ENCODE measurements at places on chromosomes 2 and 18. TPM values are rescaled to one million over a fixed set of nuclear protein-coding genes. Genes with fewer than 3 reads are reported as not detected.

The IL1R2 gene
- 47.7 TPM for total RNA-seq

The SCN9A gene
- total RNA-seq: 3.8 TPM

The GCFC2 gene
- 21.5 TPM for total RNA-seq

The SIGLEC15 gene
- 0.54 TPM for total RNA-seq

The RAB31 gene
- 110 TPM for total RNA-seq

The TEX44 gene
- total RNA-seq: not detected

The UCN gene
- total RNA-seq: not detected

The DTNA gene
- total RNA-seq: 78.4 TPM

The VSNL1 gene
- not detected for total RNA-seq

The MEX3C gene
- total RNA-seq: 19.0 TPM

The VIL1 gene
- total RNA-seq: 3.6 TPM

DNA sequence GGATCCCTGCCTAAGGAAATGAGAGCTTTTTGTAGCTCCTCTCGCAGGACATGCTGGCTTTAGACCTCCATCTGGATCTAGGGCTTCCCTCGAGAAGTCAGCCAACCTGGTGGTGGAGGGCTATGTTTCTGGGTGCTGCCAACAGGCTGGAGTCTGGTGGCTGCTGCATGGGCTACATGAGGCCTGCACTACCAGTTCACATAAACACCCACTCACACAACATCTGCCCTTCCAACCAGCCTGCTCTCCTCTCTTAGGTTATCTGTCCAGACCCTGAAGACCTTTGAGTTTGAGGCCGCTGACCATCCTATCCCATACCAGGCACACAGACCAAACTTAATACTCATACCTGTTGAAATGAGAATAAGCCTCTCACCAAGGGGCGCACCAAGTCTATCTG is 51.4 kb upstream of the SMAD2 start:
- no peak for DNase-seq

- DNase-seq: no peak
These were observed 116.9 kb downstream of the ERBB4 start for GRCh38 chr2:212421556-212422334.

DNA sequence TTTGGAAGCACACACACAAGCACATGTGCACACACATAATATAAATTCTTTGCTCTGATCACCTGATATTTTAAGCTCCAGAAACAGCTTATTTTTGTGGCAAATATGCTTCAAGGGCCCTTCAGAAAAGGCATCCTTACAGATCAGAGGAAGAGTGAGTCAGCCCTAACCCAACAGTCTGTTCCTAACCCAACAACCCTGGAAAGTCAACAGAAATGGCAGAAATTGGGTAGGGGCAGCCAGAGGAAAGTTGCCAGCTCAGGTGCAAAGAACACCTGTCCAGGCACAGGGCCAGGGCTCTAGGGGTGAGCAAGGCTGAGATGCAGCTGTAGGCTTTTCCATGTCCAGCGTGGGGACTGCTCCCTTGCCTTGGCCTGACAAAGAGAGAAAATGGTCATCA is 6.4 kb upstream of the NCKAP5 start:
- no peak for DNase-seq

GRCh38 chr18:63909870-63910269 is 2.1 kb downstream of the SERPINB10 start:
- no peak for DNase-seq

DNA sequence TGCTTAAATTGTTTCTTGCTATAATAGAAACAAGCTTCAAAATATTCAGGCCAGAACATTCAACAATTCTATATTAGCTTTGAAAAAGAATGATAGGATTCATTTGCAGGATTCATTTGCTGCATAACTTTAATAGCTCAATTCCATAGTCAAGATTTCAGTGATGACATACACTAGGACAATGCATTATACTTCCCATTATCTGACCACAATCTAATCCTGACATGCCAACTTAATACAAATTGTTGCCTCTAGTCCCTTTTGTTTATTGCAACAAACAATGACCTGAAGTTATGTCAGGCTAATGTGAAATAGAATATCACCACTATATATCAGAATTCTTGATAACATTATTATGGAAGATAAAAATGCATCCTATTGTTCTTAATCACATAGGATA is 169.4 kb downstream of the DNAH7 start:
- no peak for DNase-seq

GRCh38 chr2:226447338-226448300 is 352.0 kb downstream of the IRS1 start:
- no peak for DNase-seq

- no peak for DNase-seq
These were observed 99.9 kb downstream of the ASXL3 start for GRCh38 chr18:33677891-33678290.

- no peak for DNase-seq
These were observed 140.3 kb downstream of the TRIB2 start for GRCh38 chr2:12856934-12857601.

GRCh38 chr2:38978296-38978903 is 88.7 kb downstream of the ARHGEF33 start:
- no peak for DNase-seq

DNA sequence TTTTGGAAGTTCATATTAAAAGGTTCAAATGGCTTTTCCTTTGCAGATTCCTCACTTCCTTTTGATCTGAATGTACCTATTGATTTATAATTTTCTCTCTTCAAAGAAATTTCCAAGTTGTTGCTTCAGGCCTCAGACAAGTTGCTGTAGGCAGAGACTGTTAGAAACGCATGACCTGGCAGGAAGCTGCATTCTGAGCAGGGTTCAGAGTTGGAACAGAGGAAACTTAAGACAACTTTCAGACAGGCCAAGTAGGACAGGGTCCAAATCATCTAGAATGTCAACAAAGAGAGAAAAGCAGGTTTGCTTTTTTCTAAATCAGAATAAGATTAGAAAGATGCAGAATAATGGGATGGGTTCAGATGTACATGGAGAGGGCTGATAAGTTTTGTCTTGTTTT is 416.3 kb downstream of the LRP1B start:
- DNase-seq: no peak

DNA sequence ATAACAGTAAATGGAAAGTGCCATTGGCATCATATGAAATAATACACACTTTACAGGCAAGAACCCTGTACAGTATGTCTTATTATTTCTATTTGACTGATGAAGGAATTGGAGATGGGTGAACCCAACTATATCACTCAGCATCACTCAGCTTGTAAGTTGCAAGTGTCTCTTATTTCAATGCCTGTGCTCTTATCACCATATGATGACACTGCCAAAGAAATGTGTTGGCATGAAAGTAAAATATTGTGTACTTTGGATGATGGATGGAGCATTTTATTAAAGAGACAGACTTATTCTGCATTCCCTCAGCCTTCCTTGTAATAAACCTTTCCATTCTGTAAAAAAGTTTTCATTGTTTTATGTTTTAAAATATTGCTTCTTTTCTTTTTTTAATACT is 927.5 kb upstream of the VRK2 start:
- no peak for DNase-seq

DNA sequence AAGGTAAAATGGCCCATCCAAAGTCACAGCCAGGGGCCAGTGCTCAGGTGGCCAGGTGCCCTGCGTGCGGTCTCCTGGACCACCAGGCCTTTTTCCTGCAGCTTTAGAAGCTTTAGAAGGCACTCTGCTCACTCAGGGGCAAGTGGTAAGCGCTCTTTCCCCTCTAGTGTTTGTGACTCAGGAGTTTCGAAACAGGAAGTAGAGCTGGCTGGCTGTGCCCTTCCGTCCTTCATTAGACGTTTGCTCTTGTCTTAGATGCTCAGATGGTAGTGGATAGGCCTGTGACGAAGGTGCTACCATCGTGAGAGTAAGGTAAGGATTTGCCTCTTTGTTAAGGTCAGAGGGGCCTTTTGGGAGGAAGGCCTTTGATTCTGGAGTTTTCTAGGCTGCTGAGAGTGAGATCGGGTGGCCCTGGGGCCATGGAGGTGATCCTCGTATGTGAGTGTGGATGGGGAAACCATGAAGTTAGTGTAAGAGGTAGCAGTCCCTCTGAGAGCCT is at the start of gene CASP8:
CASP8 (plus strand) TSS at position 235 of the 499 bp plus-strand sequence. CDS start 5,951 bp downstream, outside the sequence.
- no peak for DNase-seq

GRCh38 chr2:46525522-46526155 is 46.3 kb downstream of the TMEM247 start:
- DNase-seq: no peak

DNA sequence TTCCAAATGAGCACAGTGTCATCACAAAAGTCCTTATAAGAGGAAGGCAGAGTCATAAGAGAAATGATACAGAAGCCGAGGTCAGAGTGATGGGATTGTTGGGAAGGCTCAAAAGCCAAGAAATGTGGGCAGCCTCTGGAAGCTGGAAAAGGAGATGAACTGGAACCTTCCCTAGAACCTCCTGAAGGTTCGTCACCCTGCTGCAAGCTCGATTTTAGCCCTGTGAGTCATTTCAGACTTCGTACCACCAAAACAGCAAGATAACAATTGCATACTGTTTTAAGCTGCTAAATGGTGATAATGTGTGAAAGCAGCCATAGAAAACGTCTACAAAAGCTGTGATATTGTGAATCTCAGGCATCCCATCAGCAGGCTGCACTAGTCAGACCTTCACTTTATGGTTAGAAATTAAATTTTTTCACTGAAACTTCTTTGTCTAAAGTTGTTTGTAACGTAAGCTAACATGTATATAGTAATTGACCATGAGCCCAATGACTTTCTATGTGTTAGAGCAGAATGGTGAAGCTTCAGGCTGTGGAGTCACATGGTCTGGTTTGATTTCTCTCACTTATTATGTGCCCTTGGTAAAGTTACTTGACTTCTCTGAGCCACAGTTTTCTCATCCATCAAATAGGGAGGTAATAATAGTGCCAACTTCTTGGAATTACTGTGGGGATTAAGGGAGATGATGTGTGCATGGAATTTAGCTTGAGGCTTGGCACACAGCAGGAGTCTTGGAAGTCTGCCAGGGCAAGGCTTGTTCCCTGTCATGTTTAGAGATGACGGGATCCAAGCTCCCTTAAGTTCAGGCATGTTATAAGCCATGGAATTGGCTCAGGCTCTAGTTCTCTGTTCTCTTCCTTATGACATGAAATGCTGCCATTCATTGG is 132.0 kb upstream of the CCDC195 start:
- no peak for DNase-seq

GRCh38 chr2:1072250-1072649 is 121.6 kb downstream of the SNTG2 start:
- no peak for DNase-seq

DNA sequence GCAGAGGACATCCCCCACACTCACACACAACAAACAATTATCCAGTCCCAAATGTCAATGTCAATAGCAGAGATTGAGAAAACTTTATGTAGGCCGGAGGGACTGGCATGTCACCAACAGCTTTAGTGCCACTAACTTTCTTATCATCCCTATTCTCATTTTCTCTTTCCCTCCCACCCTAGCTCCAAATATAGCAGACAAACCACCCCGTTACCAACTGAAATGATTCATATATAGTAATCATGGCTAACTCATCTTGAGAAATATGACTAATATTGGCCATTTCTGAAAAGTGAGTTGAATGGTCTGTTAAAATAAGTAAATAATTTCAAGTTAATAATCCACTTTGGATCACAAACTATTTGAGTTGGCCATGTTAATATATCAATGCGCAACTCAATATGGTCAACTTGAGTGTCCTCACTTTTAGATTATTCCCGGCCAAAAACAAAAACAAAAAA is 242.1 kb upstream of the RND3 start:
- DNase-seq: no peak

DNA sequence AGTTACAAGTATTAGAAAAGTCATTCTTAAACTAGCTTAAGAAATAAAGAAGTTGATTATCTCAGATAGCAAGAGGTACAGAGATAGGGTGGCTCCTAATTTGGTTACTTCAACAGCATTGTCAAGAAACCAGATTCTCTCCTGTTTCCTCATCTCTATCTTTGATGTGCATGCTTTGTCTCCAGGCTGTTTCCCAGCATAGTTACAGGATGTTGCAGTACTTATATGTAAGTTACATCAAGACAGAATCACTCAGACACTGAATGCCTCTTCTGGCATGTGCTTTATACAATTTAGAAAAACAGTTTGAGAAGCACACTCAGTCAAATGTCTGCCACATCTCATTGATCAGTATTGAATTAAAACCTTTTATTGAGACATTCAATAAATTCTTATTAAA is 189.5 kb upstream of the UBE2E3 start:
- no peak for DNase-seq

- no peak for DNase-seq
These were observed 24.6 kb downstream of the GAREM2 start for GRCh38 chr2:26197516-26197915.

DNA sequence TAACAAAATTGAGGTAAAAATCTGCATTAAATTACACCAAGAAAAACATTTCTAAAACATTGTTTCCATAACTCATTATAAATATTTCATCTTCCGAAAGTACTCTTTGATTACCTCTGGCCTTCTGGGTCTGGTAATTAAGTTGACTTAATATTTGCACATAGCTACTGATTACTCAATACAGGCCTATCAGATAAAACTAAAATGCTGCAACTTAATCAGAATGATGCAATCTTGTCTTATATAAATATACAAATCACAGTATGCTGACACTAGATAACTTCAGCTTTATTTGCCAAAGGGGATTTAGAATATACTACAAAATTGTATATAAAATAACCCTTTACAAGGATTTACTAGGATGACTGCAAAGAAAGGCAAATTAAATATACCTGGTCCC is 49.3 kb downstream of the SLC35F5 start:
- DNase-seq: no peak

DNA sequence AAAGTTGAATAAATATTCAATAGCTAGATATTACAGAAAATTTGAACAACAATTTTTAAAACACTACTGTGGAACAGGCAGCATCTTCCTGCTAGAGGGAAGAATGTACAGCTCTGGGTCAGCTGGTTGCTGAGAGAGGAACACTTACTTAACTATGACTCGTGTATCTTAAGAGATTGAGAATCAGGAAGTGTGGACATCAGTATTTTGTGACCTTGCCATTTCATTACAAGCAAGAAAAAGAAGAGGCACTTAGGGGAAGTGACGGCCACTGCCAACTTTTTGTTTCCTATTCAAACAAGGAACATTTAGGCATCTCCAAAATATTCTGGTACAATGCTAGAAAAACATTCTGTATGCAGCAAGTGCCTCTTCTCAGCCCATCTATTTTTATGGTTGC is 45.9 kb downstream of the ITPRID2 start:
- no peak for DNase-seq

DNA sequence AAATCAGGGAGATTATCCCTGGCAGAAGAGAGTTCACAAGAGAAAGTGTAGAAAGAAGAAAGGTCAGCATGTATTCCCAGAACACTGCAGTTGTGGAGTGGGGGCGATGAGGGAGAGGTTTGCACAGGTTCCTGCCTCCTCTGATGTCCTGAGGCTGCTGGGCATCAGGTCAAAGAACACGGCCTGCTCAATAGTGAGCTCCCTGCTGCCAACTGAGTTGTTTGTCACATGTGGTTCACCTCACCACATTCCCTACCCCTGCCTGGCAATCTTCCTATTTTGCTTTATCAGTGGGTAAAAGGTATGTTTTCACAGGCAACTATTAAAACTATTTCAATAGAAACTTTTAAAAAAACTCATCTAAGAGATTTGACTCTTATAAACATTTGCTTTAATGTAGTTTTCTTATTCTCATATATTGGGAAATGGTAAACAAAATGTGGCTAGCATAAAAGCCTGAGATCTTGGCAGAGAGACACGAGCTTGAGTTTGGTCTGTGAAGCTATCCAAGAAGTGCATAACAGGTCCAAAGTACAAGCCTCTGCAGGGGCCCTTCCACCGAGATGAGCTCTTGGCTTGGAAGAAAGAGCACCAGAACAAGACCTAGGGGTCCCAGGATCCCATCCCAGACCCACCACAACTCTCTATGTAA is 123.9 kb upstream of the SRD5A2 start:
- no peak for DNase-seq

Data from thoracic aorta (tissue), 2 donors.